ENCODE measurements at places on chromosomes 12 and 14. TPM values are rescaled to one million over a fixed set of nuclear protein-coding genes. Genes with fewer than 3 reads are reported as not detected.

The SLC7A7 gene
- 0.19 TPM for polyA plus RNA-seq

The TC2N gene
- polyA plus RNA-seq = not detected

The CEBPE gene
- not detected for polyA plus RNA-seq

The PPTC7 gene
- 9.6 TPM for polyA plus RNA-seq

The KRT77 gene
- polyA plus RNA-seq = not detected

- no peak for DNase-seq
Observed at GRCh38 chr14:77140359-77141213, 1.0 kb downstream of the ZDHHC22 start.

DNA sequence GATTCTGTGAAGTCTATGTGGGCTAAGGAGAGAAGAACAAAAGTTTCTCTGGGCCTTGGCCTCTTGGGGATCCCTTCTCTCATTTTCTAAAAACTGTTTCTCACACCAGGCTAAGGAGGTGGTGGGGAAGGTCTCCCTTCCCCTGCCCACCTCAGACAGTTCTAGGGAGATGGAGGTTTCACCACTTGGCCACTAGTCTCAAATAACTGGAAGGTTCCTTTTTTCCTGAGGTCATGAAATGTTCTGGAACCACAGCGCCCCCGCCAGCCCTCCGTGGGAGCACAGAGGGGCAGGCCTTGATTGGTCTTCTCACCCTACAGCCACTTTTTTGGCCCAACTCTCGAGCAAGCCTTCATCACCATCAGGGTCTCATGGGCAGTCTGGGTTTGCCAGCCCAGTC, 12.6 kb downstream of the C12orf43 start:
- DNase-seq = no peak

- no peak for DNase-seq
Observed at GRCh38 chr12:12723149-12723680, 6.0 kb downstream of the CDKN1B start.

- no peak for DNase-seq
Observed at GRCh38 chr14:76597387-76597786, 163.9 kb upstream of the VASH1 start.

GRCh38 chr14:70708717-70709570, 67.2 kb downstream of the TTC9 start:
- DNase-seq = no peak

All from SK-N-SH (cell line).